ENCODE measurements at places on chromosomes 13 and 19.

GRCh38 chr19:50830266-50831025, 2.9 kb downstream of the KLK15 start:
- no peak for DNase-seq

- DNase-seq = no peak
Observed at GRCh38 chr13:97967948-97968347, 14.5 kb downstream of the IPO5 start.

- DNase-seq = no peak
Observed at GRCh38 chr19:6011206-6011605, 33.3 kb upstream of the RANBP3 start.

GRCh38 chr19:55909801-55910200, 22.3 kb downstream of the NLRP13 start:
- DNase-seq = no peak

GRCh38 chr19:58304255-58304654, 922 bp upstream of the ERVK3-1 start:
- no peak for DNase-seq

- DNase-seq = no peak
Observed at GRCh38 chr19:51607077-51607476, 23.1 kb downstream of the SIGLEC5 start.

- no peak for DNase-seq
Observed at GRCh38 chr19:50415661-50416033, 3.1 kb upstream of the SPIB start.

- DNase-seq = no peak
Observed at GRCh38 chr13:30313311-30313710, 6.0 kb upstream of the KATNAL1 start.

DNA sequence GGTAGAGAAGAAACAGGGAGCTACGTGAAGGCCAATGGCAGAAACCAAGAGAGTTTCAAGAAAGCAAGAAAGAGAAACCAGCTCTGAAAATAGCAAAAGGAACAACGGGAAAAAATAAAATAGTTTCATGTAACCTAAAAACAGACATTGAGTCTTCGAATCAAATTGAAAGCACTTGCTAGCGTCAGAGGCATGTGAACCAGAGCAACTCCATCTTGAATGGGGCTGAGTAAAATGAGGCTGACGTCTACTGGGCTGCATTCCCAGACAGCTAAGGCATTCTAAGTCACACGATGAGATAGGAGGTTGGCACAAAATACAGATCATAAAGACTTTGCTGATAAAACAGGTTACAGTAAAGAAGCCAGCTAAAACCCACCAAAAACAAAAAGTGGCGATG, 7.3 kb upstream of the PMIS2 start:
- DNase-seq = no peak

- DNase-seq = peak; percentile 10
Observed at GRCh38 chr13:42215578-42216421, 56.2 kb upstream of the AKAP11 start.

All from kidney capillary endothelial cell (primary cell).